Cortex of kidney (tissue), 1 donor: ENCODE measurements at places on chromosomes 16 and 17.

GRCh38 chr16:88691924-88692560 is 5.7 kb upstream of the SNAI3 start:
- DNase-seq, result no peak

DNA sequence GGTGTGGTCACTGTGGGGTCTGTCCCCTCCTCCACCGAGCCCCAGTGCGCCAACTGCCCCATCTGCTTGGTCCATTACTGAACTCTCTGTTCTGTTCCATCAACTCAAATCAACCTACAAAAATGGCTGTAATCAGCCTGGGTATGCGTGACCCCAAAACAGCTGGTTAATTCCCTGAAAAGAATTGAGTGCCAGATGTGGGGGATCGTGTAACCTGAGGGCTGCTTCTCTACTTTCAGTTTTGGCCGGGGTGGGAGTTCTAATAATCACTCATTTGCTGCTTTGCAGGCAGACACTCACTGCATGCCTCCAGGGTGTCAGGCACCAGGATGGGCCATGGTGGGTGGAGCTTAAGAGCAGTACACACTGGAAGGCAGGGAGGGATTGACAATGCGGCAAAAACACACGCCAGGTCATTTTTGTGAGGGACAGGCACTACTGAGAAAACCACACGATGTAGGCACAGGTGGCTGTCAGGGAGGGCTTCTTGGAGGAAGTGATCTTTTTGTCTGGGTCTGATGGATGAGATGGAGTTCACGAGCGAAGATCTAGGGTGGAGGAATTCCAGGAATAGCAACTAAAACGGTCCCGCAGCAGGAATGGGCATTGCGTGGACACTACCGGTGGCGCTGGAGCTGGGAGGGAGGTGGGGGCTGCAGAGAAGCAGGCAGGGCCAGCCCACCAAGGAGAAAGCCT is 30.4 kb upstream of the SSTR5 start:
- no peak for DNase-seq

DNA sequence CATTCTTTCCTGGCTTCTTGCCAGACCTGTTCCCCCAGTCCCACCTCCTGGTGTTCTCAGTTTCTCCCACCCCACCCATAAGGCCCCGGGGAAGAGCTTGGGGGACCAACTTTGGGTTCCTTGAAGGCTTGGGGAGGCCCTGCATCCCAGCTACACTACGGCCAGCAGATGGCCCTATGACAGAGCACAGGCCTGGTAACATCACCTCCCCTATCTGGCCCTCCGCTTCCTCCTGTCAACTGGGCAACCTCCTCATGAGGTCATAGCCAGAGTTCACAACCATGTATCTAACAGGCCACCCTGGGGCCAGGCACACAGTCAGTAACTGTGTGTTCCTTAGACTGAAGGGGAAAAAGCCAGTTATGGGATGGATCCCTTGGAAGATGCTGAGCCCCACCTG is 31.4 kb downstream of the MYO15A start:
- no peak for DNase-seq

- DNase-seq, result no peak
Observed at GRCh38 chr17:546456-546855, 168.2 kb downstream of the VPS53 start.

- DNase-seq, result no peak
Observed at GRCh38 chr16:57639172-57639887, 10.9 kb downstream of the ADGRG1 start.

- no peak for DNase-seq
Observed at GRCh38 chr16:66935314-66936011, at the start of gene CES2. TSS of gene CES2 (plus strand) at chr16:66935516. CDS start at chr16:66935636, 120 bp downstream.

DNA sequence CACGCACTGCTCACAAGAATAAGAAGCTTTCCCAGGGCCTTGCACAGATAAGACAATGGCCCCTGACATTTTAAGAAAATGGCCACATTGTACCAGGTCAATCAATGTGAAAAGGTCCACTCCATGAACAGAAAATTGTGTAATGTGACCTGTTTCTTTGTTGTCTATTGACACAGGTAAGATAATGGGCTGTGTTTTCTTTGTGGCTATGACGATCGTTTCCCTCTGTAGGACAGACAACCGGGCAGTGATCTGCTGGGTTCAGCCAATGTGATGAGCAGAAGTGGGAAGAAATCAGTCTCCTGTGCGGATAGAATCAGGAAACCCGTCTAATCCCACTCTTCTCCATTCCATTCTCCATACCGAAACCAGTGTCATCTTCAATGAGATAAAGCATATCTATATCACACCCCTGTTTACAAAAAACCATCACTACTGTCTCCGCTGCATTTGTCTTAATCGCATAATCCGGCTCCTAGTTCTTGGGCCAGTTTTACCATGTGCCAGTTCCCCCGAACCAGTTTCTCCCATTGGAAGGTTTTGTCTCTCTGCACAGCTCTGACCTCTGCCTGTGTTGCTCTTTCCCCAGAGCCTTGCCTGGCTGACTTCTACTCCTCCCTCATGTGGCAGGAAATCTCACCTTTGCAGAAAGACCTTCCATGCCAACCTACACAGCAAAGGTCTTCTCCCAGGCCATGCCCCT is 66.9 kb upstream of the ATF7IP2 start:
- no peak for DNase-seq

DNA sequence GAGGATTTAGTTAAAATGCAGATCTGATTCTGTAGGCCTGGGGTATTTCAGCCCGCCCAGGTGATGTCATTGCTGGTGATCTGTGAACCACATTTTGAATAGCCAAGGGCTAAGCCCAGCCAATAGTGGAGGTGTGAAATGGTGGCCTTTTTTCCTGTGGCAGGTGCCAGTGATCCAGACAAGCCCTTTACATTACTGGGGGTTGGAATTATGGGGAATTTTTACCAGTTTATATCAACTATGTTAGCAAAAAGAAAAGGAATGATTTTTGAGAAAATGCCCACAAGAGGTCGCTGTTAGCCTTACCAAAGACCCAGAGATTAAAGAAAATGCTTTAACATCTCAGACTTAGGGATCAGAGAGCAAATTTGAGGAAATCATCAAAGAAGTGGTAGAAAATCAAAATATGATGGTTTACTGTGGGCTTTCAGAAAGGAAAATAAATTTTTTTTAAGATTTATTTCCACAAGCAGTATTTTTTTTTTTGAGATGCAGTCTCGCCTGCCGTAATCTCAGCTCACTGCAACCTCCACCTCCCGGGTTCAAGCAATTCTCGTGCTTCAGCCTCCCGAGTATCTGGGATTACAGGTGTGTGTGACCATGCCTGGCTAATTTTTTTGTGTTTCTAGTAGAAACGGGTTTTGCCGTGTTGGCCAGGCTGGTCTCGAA is 3.9 kb downstream of the VPS35L start:
- DNase-seq, result no peak

DNA sequence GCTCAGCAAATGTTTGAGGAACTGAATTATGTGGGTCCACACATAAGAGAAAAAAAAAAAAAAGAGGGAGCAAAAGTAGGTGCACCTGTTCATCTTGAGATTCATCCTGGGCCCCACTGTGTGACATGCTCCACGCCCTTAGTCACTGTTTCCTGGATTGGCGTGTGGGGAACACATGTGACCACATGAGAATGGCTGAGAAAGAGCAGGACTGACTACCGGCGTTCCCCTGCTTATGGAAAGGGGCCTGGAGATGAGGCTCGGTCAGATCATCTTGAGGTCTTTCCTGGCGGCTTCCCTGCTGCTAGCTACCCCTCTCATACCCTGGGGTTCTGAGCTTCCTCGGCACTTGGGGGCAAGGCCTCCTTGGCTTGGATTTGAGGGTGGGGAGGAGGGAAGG is 3.9 kb downstream of the DEXI start:
- DNase-seq, result no peak

- DNase-seq, result no peak
Observed at GRCh38 chr16:84496991-84497390, 7.5 kb downstream of the MEAK7 start.
